ENCODE measurements at places on chromosomes 12 and 14.

DNA sequence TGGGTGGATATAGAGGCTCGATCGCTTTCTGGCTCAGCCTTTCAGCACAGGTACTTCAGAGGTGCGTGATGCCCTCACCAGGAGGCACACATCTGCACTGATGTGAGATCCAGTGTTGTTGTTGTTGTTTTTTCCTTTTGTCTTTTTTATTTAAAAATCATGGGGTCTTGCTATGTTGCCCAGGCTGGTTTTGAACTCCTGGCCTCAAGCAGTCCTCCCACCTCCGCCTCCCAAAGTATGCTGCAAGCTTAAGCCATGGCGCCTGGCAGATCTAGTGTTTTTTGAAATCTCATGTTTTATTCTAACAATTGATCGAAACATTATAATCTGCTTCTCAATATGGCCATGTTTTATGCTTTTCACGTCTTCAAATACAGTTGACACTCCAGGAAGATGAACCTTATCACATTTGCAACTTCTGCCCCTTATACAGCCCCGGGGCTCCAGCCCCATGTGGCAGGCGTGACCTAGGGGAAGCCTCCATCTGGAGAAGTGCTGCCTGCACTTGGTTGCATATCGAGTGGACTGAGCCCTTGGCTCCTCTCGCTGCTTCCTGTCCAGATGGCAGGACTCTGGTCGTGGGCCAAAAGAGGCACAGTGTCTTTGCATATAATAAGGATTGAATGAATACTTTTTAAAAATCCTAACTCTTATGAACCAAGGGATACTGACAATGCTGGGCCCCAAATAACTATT is 71.7 kb downstream of the TRAF3 start:
- no peak for DNase-seq

- DNase-seq = no peak
These were observed 378.3 kb upstream of the PRICKLE1 start for GRCh38 chr12:42967850-42968249.

DNA sequence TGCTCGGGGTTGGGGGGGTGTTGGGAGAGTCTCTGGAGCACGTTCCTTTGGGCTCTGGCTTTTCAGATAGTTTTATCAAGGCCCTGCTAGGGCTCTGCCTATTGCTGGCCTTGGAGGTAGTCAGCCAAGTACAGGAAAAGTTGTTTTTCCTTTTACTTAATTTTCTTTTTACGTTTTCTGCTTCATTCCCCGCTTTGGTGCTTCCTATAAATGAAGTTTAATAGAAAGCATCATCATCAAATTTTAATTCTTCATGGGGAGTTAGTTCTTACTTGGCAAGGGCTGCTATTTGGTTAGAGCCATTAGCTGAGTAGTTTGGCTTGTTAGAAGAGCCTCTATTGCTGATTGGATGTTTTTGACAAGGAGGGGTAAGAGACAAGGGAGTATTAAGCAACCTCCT is 15.1 kb upstream of the ADAM21 start:
- DNase-seq = no peak

DNA sequence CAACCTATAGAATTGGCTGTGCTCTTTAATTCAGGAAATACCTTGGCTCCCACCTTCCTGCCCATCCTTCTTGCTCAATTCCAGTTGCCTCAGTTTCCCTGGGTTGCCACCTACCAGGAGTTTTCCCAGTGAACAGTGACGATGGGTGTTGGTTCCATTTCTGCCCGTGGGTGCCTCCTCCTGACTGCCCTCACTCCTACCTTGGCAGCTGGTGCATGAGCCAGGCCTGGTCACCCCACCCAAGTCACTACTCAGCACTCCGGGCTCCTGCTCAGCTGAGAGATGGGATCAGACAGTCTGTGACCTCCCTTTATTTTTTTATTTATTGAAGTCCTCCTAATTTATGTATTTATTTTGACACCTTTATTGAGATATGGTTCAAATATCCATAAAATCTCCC is 31.0 kb upstream of the PTGR2 start:
- DNase-seq = no peak

GRCh38 chr12:15899282-15899870 is 11.8 kb upstream of the DERA start:
- no peak for DNase-seq

GRCh38 chr12:123071099-123071800 is 79.6 kb downstream of the PITPNM2 start:
- DNase-seq = no peak

GRCh38 chr14:95189367-95190132 is 32.2 kb upstream of the DICER1 start:
- no peak for DNase-seq

- DNase-seq = no peak
These were observed 140.8 kb downstream of the GCH1 start for GRCh38 chr14:54761835-54762234.

All from CD4-positive, alpha-beta T cell treated with Interleukin-15 for 1 hour (primary cell).